ENCODE measurements at places on chromosomes 4 and X.

DNA sequence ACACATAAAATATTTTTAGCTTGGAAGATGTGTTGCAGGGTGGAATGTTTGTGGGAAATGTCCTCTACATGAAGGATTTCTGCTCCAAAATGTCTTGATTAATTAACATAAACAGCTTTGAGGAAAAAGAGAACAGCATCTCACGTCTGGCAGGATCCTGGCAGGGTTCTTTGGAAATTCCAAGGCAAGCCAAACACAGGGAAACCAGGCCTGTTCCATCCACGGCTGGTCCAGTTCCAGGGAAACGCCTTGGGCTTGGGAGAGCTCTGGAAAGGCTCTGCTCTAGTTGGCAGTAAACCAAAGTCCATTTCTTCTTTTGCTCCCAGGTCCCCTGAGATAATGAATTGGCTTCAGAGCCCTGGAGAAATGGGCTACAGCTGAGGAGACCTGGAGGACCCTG, 42.4 kb upstream of the GAB1 start:
- DNase-seq, result no peak

DNA sequence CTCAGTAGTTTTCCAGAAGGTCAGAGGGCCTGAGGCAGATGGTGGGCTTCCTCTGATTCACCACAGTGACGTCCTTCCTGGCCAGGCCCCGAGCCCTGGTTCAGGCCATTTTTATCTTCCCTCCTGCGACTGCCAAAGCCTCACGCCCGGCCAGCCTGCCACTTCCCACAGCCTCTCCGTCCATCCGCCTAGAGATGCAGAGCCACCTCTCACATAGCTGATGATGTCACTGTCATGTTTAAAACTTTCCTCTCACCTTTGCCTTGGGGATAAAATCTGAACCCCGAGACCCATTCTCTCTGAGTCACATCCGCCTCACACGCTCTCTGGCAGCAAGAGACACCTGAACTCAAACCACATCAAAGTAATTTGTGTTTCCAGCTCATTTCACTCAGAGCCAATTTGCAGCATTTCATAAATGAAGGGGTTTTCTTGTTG, 175.3 kb downstream of the QDPR start:
- peak; percentile 93 for DNase-seq

GRCh38 chr4:100590325-100590724, 72.5 kb upstream of the EMCN start:
- DNase-seq, result no peak

- no peak for DNase-seq
Observed at GRCh38 chr4:164765833-164766232, 11.9 kb downstream of the SMIM31 start.

GRCh38 chr4:107318078-107318477, 282.0 kb upstream of the DKK2 start:
- DNase-seq, result no peak

GRCh38 chr4:78671903-78672815, 104.0 kb upstream of the BMP2K start:
- DNase-seq, result no peak

GRCh38 chrX:23338334-23338733, 3.7 kb downstream of the PTCHD1 start:
- no peak for DNase-seq

- DNase-seq, result no peak
Observed at GRCh38 chr4:4408132-4408523, 21.2 kb downstream of the NSG1 start.

DNA sequence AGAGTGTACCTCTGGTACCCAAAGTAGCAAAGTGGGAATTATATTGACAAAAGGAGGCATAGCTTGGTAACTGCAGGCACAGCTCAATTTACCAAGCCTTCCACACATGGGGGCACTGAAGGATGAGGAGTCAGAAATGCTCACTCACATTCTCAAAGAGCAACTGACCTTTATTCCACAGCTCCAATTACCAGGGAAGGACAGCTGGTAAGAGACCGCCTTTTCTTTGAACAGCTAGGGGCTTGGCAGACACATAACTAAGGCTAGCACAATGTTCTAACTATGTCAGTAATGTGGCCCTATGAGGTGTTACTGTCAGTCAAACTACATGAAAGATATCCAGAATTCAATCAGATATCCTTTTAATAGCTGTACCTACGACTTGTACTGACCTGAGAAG, 20.5 kb upstream of the STS start:
- no peak for DNase-seq

- DNase-seq, result no peak
Observed at GRCh38 chr4:106806158-106806797, 229.8 kb downstream of the DKK2 start.

- no peak for DNase-seq
Observed at GRCh38 chr4:70903291-70903603, 1.1 kb downstream of the MOB1B start.

DNA sequence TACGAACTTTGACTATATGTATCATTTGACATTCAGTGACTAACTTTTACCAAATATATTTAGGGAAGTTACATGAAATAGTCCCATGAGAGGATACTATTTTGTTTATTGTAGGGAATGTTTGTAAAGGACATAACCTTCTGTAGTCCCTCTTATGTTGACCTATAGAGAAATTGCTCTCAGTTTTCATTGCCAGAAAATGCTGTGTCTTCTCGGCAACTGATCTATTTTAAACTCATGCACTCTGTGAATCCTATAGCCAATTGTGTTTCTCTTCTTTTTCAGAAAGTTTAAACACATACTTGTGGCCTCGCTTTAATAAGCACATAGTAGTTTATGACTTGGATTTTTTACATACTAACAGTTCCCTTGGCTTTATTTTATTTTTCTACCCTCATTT, 38.2 kb downstream of the DMP1 start:
- no peak for DNase-seq

DNA sequence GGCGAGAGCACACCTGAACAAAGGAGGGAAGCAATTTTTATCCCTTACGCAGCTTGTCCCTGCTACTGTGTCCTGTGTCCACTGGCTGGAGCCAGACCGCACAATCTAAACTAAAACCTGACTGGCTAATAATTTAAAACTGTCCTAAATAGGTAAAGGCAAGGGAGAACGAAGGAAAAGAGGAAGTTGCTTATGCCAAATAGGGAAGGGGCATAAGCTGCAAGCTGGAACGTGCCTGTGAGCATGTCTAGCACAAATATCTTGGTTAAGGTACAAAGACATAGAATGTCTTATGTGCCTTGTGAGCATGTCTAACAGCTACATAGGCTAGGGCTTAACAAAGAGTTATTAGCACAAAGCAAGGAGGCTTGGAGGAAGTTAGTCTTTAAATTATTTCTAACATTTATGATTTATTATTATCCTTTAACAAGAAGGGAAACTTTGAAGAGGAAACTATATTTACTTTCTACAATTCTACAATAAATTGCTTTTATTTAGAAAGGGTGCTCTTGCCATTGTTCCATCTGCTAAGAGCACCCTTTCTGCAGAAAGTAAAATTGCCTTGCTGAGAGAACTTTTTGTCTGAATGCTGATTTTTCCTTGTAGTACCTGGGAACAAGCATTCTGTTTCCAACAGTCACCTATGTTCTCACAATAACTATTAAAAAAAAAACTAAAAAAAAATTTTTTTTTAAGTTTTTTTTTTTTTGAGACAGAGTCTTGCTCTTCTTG, 80.6 kb upstream of the CBR4 start:
- no peak for DNase-seq

GRCh38 chrX:135591871-135592270, 71.4 kb downstream of the INTS6L start:
- no peak for DNase-seq

Data from GM12878 (cell line).